Body of pancreas (tissue), 4 donors: ENCODE measurements at places on chromosomes 16 and 17.

DNA sequence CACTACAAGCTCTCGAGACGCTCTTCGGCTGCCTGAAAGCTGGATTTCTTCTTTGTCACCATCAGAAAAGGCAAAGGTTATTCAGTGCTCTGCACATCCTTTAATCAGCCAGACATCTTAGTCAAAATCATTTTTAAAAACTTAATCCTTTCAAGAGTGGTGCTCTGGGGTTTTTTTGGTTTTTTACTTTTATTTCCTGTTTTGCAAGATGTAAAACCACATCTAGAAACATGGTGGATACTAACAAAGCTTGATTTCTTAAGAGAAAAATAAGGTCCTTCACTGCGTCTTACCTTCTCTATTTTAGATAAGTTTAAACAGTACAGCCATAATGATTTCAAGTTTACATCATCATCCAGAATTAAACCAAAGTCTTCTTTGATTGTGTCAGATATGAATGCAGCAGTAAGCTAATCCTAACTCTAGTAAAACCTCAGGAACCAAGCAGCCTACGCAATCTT lies 6.3 kb downstream of the ANKRD11 start:
- DNase-seq: no peak

GRCh38 chr17:54780238-54780637 lies 120.4 kb upstream of the TOM1L1 start:
- no peak for DNase-seq

DNA sequence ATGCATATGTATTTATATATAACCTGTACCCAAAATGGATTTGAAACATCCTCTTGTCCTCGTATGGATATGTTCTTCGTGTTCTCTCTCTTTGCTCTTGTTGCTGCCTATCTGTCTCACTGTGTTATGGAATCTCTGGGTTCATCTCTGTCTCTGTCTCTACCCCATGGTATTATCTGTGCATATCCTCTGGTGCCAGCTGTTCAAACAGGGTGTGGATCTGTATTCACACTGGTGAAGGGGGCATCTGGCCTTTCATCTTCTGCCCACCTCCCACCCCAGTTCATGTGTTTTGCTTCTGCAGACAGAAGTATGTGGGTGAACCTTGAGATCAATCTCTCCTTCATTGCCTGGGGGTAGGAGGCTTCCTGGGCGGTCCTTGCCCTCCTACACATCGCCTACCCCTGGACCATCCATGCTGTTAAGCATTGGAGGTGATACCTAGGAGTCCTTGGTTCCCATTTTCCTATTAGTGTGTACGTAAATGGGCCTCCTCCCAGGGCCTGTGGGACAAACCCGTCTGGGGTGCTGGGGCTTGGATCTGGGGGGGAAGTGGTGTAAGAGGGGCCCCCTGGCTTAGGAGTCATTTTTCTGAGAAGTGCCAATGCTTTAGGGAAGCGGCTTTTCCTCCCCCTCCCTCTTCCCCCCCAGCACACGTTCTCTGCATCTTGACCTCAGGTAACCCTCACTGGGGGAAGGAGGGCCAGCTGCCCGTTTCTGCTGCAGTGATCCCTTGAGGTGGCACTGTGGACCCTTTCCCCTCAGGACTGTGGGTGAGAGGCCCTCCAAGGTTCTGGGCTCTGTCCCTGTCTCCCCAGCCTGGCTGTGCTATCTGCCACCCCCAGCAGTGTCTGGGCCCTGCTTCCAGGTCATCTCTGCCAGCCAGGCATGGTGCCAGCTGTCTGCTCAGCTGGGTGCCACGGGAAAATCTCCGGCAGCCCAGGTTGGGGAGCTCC lies 21.1 kb downstream of the RARA start:
- peak; percentile 84 for DNase-seq

GRCh38 chr16:9953908-9954570 lies 228.2 kb downstream of the GRIN2A start:
- no peak for DNase-seq

GRCh38 chr17:75627094-75627493 lies 6.1 kb upstream of the SMIM5 start:
- no peak for DNase-seq

- no peak for DNase-seq
Measured at GRCh38 chr17:83135692-83136091, 56.3 kb downstream of the METRNL start.
